KG1 (cell line): ENCODE measurements at places on chromosomes 13 and 19.

- DNase-seq = no peak
These were observed 24.6 kb upstream of the KLF12 start for GRCh38 chr13:74158571-74159352.

DNA sequence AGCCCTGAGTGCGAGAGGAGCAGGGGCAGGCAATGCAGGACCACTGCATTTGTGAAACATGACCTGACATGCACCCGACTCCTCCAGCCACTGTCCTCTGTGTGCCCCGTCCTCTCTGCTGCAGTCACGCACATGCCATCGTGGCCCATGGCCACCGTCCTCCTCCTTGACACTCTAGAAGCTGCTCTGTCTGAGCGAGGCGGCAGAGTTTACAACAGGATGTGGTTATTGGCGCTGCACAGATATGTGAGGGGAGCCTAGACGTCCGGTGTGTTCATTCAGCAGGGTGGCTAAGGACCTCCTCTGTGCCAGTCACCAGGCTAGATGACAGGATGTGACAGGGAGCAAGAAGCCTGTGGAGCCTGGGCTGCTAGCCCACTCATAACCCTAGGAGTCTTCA, 277.8 kb downstream of the FOXO1 start:
- DNase-seq = peak; percentile 61

DNA sequence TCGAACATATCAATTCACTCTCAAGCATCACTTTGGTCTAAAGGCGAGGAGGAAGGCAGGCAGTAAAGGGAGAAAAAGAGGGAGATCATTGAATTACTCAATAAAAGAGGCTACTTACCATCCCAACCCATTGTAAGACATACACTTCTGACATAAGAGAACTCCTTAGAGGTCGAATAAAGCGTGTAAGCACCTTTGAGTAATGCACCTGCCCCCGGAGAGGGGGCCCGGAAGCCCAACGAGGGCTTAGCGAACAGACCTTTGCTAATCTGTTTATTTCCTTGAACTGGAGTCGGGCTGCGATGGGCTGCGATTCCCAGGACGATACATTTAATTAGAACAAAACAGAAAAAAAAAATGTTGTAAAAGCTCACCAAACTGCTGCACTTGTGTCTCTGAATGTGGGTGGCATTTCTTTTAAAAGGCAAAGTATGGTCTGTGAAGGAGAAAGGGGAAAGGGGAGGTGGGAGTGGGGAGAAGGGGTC, 3.0 kb downstream of the ZC3H4 start:
- DNase-seq = no peak

DNA sequence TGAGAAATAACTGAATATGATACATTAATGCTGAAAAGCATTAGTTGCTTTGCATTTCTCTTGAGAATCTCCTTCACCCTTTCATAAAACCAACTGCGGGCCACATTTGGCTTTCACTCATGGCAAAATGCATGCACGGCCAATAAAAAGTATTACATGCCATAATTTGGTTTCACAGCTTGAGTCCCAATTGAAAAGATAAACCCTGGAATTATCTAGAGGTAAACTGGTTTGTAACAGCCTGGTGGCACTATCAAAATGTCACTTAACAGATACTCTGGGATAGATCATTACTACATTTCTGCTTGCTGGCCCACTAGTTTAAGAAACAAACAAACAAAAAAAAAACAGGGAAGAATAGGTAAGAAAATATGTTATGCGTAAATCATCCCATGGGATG, 3.9 kb downstream of the OBI1 start:
- DNase-seq = no peak

GRCh38 chr19:21101521-21102242, 19.7 kb downstream of the ZNF714 start:
- DNase-seq = no peak

- no peak for DNase-seq
These were observed 34.7 kb downstream of the BRD4 start for GRCh38 chr19:15297416-15298224.

DNA sequence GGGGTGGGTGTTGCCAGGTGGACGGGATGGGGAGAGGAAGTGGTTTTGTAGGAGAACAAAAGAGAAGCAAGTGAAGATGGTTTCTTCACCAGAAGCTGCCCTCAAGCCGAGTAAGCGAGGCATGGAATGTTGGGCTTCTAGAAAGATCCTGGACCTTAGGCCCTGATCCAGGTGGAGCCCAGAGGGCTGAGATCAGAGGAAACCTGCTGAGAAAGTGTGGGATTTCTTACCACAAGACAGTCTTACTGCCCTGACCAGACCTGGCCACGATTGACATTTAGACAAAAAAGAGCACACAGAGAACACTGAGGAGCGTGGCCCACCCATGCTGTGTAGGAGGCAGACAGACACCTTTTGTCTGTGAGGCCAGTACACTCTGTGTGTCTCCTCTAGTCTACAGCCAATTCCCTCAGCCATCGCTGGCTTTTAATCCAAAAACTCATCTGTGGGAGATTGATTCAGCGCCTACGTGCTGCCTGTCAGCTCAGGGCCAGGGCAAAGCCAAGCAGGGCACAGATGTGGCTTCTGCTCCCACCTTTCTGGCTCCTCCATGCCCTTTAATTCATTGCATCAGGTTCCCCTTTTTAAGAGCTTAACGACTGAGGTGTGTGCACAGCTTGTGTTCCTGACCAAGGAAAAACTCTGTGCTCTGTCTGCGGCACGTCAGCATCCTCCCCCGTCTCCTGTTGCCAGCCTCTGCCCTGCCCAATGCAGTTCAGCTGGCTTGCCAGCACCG, 123.3 kb downstream of the AKAP11 start:
- DNase-seq = no peak

- no peak for DNase-seq
These were observed 16.6 kb downstream of the LMO7 start for GRCh38 chr13:75652726-75653125.

DNA sequence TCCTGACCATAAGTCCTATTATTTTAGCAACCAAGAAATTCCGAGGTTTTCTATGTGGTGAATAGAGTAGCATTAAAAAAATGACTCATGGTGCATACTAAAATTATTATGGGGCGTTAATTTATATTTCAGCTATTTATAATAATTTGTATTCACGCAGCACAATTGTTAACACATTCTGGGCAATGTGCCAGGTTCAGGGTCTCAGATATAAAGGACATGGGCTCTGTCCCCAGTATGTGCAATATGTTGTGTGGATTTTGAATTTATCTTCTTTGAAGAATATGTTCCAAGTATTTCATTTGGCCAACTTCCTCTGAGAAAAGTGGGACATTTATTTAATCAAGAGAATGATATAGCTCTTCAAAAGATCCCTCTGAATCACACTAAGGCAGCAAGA, 1434.7 kb upstream of the PRR20A start:
- no peak for DNase-seq

GRCh38 chr19:19406878-19407632, 1.6 kb downstream of the GATAD2A start:
- no peak for DNase-seq

DNA sequence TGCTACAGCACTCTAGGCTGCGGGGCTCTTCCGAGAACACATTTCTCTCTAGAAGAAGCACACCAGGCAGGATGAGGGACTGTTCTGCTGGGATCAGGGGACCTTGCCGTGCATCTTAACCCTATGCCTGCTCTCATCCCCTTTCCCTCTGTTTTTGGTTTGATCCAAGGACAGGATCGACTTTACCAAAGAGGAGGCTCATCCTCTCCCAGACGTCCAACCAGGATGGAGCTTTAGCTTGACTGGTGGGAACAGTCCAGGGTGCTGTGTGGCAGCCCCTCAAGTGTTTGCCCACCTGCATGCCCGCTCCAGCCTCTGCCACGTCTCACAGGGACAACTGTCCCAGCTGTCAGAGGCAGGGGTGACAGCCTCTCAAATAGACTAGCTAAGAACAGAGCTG, 42.3 kb upstream of the KCTD15 start:
- no peak for DNase-seq

- DNase-seq = no peak
These were observed 1.5 kb upstream of the TBXA2R start for GRCh38 chr19:3608079-3608641.

DNA sequence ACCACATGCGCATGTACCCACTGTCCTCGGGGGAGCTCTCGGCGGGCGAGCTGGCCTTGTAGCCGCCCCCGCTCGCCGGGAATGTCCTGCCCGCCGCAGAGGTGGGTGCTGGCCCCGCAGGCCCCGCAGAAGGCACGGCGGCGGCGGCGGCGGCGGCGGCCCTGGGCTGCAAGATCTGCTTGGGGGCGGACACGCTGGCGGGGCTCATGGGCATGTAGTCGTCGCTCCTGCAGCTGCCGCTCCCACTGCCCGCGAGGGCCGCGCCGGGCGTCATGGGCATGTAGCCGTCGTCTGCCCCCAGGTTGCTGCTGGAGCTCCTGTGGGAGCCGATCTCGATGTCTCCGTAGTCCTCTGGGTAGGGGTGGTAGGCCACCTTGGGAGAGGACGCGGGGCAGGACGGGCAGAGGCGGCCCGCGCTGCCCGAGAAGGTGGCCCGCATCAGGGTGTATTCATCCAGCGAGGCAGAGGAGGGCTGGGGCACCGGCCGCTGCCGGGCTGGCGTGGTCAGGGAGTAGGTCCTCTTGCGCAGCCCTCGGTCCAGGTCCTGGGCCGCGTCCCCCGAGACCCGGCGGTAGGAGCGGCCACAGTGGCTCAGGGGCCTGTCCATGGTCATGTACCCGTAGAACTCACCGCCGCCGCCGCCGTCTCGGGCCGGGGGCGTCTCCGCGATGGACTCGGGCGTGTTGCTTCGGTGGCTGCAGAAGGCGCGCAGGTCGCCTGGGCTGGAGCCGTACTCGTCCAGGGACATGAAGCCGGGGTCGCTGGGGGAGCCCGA, 2.4 kb downstream of the IRS2 start:
- no peak for DNase-seq

DNA sequence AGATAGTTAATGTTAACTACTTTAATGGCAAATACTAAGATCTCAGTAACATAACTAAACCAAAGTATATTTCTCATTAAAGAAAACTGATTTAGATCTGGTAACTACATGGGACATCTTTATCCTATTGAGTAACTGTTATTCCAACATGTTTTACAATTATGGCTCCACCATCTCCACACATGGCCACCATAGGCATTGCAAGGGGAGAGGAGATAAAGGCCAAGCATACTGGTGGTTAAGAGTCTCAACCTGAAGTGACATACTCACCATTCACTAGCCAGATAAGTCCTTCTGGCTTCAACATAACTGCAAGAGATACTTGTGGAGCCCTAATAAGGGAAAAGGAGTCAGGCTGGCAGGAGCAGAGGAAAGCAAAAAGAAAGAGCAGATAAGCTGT, 1586.4 kb upstream of the SPRY2 start:
- DNase-seq = no peak

- DNase-seq = no peak
These were observed 33.1 kb downstream of the PEX11G start for GRCh38 chr19:7455600-7456296.

- DNase-seq = peak; percentile 82
These were observed 264.3 kb downstream of the FOXO1 start for GRCh38 chr13:40401911-40402776.

- DNase-seq = no peak
These were observed 12.2 kb upstream of the TM9SF2 start for GRCh38 chr13:99489028-99489427.

DNA sequence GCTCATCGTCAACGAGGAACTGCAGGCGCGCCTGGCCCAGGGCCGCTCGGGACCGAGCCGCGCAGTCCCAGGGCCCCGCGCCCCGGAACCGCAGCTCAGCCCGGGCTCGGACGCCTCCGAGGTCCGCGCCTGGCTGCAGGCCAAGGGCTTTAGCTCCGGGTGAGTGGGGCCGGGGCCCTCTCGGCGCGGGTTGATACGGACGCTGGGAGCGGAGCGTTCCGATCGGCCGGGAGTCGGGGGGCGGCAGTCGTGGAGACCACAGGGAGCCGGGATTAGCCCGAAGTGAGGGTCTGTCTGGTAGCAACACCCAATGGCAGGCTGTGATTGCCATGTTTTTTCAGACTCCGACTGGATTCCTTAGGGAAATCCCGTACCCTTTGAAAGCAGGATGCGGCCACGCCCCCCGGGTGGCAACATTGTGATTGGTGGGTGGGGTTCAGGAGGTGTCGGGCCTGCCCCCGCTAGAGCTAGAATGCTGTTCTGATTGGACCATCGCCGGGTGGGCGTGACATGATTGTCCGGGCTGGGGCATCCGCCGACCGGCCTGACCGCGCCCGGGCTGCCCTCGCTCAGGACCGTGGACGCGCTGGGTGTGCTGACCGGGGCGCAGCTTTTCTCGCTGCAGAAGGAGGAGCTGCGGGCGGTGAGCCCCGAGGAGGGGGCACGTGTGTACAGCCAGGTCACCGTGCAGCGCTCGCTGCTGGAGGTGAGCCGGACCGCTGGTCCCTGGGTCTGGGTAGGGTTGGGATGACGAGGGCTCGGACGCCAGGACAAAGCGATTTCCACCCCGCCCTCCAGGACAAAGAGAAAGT, 11.3 kb downstream of the EPS8L1 start:
- DNase-seq = no peak
